ENCODE measurements at places on chromosomes 12 and 14. TPM values are rescaled to one million over a fixed set of nuclear protein-coding genes. Genes with fewer than 3 reads are reported as not detected.

The SIX4 gene
- total RNA-seq, result 23.5 TPM

The OLR1 gene
- 1.0 TPM for total RNA-seq

The RAPGEF3 gene
- total RNA-seq, result 0.74 TPM

The ANO6 gene
- total RNA-seq, result 20.7 TPM

The B4GALNT1 gene
- total RNA-seq, result 1.7 TPM

The EEA1 gene
- total RNA-seq, result 5.9 TPM

The A2M gene
- 4.4 TPM for total RNA-seq

The SMOC1 gene
- total RNA-seq, result 2.2 TPM

The CACNA1C gene
- 0.74 TPM for total RNA-seq

Data from bronchus fibroblast of lung (primary cell).